IPS DF 19.7 (cell line): ENCODE measurements at places on chromosomes 5 and 9.

GRCh38 chr9:74309654-74310053 is 187.5 kb upstream of the RORB start:
- DNase-seq: no peak

DNA sequence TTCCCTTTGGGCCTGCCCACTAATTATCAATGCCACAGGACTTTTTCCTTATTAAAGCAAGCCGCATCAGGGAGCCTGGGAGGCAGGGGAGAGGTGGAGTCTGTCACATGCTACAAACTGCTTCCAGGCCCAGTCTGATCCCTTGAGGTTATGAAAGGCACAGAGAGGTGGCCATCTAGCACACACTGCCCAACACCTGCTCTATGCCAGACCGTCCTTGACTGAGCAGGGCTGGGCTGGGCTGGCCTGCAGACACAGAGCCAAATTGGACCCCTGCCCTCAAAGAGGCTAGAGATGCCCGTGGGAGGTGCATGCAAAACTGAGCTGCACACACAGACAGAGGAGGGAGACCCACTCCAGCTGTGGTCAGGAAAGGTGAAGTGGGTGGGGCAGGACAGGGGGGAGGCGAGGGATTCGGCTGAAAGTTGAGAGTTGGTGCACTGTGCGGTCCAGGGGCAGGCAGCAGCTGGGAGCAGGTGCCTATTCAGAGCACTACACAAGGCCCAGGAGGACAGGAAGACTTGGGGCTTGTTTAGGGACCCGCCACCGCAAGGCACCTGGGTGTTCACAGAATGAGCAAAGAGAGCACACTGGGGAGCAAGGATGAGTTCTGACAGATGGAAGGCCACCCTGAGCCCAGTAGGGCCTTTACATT is 36.4 kb upstream of the TCF7 start:
- DNase-seq: no peak

GRCh38 chr5:98076501-98076900 is 697.0 kb upstream of the RGMB start:
- no peak for DNase-seq

- no peak for DNase-seq
Observed at GRCh38 chr5:160792281-160792680, 59.7 kb downstream of the ATP10B start.

- DNase-seq: no peak
Observed at GRCh38 chr9:101371813-101372212, 13.0 kb downstream of the BAAT start.

- no peak for DNase-seq
Observed at GRCh38 chr9:130423272-130423671, 21.5 kb upstream of the ASS1 start.

DNA sequence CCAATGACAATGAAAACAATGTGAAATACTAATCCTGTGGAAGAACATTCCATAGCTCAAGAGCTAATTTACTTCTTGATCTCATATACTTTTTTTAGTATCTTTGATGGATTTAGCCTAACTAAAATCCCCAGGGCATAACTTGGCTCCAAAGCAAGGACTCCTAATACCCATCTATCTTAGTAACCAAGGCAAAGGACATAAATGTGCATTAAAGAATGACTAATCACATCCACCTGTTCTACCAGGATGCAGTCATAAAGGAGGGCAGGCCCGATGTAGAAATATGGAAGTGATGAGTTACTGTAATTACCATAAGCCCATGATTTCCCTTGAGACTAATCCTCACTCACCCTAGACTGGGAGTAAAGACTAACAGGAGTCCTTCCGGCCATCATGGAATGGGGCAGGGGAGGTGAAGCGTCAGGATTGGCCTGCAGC is 56.9 kb downstream of the KIF24 start:
- no peak for DNase-seq

- no peak for DNase-seq
Observed at GRCh38 chr5:27818888-27819287, 780.5 kb upstream of the CDH9 start.

- no peak for DNase-seq
Observed at GRCh38 chr9:132880324-132880661, 1.6 kb downstream of the SPACA9 start.

GRCh38 chr9:99980598-99980997 is 74.1 kb downstream of the STX17 start:
- no peak for DNase-seq

DNA sequence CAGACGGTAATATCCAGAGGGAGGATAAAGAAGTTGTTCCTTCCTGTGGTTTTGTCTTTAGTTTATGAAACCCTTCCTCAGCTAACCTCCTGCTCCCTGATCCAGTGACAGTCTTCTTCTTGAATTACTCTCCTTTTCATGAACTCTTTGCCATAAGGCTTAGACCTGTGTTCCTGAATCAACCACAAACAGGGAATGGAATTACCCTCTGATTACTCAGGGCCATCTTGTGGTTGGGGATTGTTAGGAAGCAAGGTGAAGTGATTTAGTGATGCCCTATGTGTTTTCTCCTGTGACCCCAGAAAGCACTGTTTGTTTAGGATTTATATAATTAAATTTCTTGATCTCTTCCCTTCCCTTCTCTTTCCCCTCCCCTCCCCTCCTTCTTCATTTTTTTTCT is 409.1 kb downstream of the TAF11L14 start:
- DNase-seq: no peak

- DNase-seq: no peak
Observed at GRCh38 chr5:154384480-154385235, 61.1 kb upstream of the SAP30L start.

GRCh38 chr5:124867137-124867704 is 120.8 kb upstream of the ZNF608 start:
- DNase-seq: no peak

DNA sequence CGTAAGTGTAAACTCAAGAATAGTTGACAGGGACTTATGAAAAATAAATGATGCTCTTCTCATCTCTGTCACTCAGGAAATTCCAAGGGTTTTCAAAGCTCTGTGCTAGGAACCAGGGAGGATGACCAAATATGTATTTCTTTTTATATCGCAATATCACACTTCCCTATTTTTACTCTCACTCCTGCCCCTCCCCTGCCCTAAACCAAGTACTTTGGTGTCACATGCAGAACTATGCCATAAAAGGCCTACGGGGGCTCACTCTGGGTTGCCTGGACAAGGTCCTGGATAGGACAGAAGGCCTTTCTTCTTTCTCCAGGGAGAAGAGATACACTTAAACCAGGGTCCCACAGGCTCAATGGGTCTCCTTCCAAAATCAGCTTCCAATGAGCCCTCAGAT is 8.3 kb upstream of the RETREG1 start:
- no peak for DNase-seq
